ENCODE measurements at places on chromosomes 3 and 15.

GRCh38 chr3:180698760-180699270, 19.5 kb upstream of the CCDC39 start:
- DNase-seq, result no peak

DNA sequence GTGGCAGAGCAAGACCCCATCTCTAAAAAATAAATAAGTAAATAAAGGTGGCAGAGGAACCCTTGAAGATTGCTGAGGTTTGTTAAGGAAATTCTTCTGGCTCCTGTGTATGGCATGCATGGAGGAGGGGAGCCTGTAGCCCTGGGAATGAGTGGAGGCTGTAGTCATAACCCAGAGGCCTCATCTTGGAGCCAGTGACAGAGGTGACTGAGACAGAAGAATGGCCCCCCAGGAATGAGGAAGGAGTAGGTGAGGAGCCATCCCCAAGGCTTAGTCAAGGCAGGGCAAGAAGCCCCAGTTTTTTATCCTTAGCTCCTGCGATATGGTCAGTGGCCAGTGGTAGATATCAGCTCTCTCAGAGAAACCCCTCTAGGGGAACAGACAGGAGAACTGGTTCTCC, 46.5 kb downstream of the BSN start:
- no peak for DNase-seq

- no peak for DNase-seq
Measured at GRCh38 chr15:69439623-69440022, 13.0 kb upstream of the RPLP1 start.

GRCh38 chr15:100899601-100900000, 19.6 kb upstream of the LRRK1 start:
- DNase-seq, result no peak

- no peak for DNase-seq
Measured at GRCh38 chr3:44324584-44324983, 14.0 kb upstream of the TCAIM start.

- DNase-seq, result no peak
Measured at GRCh38 chr3:188126276-188126675, 27.7 kb upstream of the LPP start.

DNA sequence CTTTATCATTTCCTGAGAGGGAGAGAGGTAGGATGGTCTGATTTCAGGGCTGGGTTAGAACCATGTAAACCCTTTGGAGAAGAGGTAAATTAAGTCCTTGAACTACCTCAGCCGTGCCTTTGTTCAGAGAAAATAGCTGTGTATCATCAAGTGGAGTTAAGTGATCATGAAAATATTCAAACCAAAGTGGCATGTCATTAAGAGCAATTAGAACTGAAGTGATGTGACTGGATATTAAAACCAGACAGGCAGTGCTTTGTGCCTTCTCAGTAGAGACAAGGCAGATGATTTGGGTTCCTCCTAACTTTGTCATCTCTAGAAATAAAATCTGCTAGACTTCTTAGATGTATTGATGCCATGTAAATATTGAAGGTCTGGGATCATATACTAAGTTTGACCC, 171.5 kb downstream of the IL5RA start:
- no peak for DNase-seq

DNA sequence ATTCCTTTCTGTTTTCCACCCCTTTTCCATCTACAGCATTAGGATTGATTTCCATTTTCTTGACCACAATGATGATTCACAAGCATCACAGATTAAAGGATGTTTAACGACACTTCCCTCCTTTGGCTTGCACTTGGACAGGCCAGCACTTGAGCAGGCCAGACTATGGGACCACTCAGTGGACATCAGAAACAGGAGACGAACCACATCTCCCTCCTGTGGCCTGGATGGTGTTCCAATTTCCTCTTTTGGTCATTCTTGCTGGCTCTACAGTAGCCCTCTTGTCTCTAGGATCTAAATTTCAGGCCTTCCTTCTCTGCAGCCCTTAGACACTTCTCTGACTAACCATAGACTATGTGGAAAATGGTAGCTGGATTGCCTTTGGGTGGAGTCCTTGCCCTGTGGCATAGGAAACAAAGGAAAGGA, 78.8 kb upstream of the BOC start:
- no peak for DNase-seq

GRCh38 chr3:112121577-112122547, 11.2 kb downstream of the GCSAM start:
- DNase-seq, result no peak

- no peak for DNase-seq
Measured at GRCh38 chr15:74789171-74789631, 7.3 kb downstream of the CSK start.

DNA sequence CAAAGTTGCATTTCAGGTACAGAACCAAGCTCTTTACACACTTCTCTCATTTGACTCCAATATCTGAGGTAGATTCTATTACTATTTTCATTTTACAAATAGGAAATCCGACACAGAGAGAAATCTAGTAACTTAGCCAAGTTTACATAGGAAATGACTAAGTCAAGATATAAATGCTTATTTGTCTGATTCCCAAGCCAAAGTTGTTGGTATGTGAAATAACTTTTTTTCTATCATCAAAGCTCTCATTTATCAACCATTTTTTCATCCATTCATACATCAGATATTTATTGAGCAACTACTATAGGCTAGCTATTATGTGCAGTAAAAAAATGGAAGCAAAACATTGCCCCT, 89.2 kb upstream of the MITF start:
- no peak for DNase-seq

DNA sequence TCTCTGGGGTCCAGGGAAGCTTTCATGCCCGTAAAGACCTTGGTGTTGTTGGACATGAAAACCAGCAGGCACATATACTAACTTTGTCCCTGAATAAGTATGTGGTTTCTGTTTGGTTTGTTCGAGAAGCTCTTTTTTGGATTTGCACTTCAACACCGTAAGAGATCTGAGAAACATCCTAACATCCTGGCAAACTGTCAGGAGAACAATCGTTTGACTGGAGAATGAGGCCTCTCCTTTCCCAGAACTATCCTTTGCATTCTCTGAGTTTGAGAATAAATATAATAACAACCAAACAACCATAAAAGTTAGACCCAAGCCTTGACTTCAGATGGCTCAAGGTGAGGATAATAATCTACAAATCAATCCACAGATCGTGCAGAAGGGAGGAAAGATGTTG, 230.4 kb upstream of the WNT5A start:
- DNase-seq, result no peak

DNA sequence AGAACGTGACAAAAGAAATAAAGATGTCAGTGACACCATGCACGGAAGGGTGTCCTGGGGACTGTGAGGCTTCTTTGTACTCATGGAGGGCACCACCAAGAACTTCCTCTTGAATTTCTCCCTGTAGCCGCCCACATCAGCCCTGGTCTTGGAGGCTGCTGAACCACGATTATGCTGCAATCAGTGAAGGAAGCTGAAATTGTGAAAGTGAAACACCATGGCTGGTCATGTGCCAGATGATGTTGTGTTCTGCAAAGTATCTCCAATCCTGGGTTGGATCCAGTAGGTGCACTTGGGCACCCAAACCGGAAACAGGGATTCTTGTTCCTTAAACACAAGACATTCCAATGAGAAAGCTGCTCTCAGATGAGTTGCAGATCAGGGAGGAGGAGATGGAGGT, 104.4 kb upstream of the GOLGA6L6 start:
- DNase-seq, result no peak

DNA sequence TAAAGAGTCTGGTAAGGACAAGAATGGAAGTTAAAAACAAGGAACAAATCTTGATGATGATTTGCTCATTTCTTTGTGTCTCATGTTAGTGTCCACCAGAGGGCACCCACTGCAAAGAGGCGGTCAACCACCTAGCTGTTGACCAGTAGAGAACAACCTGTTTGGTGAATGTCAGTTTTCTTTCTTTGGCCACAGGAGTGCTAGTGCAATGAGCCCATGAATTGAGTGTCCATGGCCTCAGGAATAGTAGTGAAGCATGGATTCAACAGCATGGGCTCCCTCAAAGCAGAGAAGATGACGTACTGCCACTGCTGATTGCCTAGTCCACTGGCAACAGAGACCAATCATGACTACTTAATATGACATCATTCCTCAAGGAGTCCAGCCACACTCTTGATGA, 10.7 kb upstream of the CNTN6 start:
- peak; percentile 17 for DNase-seq

DNA sequence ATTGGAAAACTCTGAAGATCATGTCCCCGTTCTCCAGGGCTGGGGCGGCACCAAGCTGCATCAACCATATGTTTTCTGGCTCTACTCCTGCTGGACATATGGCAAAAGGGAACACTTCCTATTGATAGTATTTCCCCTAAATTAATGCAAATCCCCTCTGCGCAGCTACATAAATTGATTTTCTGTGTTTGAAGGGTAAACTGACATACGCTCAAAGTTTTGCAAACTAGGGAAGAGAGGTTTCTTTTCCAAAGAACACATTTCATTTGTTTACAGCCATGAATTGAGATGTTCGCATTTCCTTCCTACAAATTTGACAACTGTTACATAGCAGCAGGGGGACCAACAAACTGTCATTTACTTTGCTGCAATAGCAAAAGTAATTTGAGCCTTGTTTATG, 35.9 kb downstream of the CTXND1 start:
- no peak for DNase-seq

- no peak for DNase-seq
Measured at GRCh38 chr3:152839511-152839910, 4.6 kb downstream of the P2RY1 start.

Measured in HuH-7 (cell line).